Stimulated activated CD4-positive, alpha-beta T cell treated with anti-CD3 and anti-CD28 coated beads, Interleukin-4, amount 100 ng/mL, for 4 hours (primary cell): ENCODE measurements at places on chromosomes 5 and 9.

- DNase-seq = peak; percentile 7
Measured at GRCh38 chr9:86303316-86303975, 21.1 kb upstream of the ISCA1 start.

- DNase-seq = no peak
Measured at GRCh38 chr5:134638760-134639201, 6.2 kb upstream of the SAR1B start.

DNA sequence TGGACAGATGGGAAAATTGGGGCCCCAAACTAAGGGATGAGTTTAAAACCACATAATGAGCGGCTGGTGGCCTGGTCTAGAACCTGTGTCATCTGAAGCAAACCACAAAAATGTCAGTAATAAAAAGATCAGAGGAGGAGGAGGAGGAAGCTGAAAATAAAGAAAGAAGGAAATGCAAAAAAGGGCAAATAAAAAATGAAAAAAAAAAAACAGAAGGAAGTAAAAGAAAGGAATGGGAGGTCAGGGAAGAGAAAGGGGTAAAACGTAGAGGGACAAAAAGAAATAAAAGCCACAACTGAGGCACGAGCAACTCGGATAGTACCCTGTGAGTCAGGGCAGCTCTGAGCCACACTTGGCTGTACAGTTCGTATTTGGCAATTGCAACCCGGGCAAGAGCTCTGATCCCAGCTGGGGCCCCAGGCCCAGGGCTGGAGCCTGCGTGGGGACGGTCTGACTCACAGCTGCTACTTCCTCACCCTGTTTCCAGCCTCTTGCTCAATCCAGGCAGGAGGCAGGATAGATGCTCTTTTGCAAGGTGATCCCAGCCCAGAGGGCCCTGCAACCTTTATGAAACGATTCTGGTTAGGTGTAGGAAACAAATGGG is 137.9 kb upstream of the TRIM32 start:
- DNase-seq = no peak

DNA sequence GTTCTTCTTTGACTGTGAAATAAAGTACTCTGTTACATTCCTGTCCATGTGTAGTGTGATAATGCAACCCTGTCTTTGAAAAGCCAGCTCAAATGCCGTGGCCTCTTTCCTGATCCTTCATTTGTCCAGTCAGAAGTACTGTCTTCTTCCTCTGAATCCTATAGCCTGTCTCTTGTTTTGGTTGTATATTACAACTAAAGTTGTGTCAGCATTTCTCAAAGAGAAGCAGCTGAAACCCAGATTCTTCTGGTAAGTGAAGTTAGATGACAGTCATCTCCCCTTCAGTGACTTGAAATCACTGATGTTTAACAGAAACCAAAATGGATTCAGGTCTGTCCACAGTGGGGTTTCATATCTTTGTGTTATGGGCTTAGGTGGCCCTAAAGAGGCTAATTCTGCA is 196.2 kb downstream of the PCSK1 start:
- no peak for DNase-seq

GRCh38 chr9:128103589-128103962 is 24.0 kb downstream of the PTGES2 start:
- peak; percentile 32 for DNase-seq

DNA sequence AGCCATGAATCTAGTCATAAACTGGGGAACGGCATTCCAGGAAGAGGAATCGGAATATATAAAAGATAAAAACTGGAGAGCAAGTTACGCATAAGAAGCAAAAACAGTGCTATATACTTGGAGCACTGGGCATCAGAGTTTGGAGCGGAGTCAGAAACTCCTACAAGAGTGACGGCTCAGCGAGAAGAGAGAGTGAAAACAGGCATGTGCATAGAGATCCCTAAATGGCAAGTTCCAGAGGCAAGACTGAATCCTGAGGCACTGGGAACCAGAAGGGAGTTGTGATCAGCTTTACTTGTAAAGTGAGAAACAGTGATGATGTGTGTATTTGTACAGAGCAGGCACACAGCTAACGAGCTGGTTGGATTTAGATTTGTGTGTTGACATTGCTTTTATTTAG is 514.4 kb upstream of the TNC start:
- no peak for DNase-seq
